NCI-H2081 treated with DMSO at 0.1 percent for 48 hours (cell line): ENCODE measurements at places on chromosomes 7 and 10.
A peak's percentile ranks its signal among the peaks of the same experiment; 100 is the strongest.

- peak; percentile 99 for DNase-seq
Observed at GRCh38 chr7:69232445-69233376, 365.6 kb upstream of the AUTS2 start.

- no peak for DNase-seq
Observed at GRCh38 chr7:23467291-23467805, 2.9 kb downstream of the IGF2BP3 start.

DNA sequence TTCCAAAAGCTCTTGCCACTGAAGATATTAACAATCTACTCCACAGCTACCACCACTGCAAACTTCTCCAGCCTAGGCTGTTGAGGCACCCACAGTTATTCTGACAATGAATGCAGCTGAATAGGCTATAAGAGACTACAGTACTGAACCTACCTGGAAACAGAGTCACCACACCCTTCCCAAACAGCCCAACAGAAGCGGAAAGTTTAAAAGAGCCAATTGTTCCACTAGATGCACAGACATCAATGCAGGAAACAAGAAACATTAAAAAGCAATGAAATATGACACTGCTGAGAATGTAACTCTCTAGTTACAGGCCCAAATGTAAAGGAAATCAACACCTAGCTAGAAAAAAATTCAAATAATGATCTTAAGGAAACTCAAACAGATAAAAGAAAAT lies 64.5 kb upstream of the PLA2G12B start:
- no peak for DNase-seq

DNA sequence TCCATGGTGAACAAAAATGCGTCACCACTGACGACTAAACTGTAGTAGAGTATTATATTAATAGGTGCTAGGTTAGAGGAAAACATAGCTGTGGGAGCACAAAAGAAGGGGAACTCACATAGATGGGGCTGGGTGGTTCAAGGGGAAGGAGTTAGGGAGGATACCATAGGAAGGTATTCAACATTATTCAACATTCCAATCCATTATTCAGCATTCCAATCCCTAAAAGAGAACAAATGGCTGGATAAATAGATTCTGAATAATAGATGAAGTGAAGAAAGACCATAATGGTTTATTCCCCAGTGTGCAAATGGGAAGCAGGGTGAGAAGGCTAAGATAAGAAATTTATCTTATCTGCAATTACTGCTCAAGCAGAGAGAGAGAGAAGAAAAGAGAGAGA lies 61.4 kb downstream of the AASS start:
- DNase-seq: no peak

- no peak for DNase-seq
Observed at GRCh38 chr10:44297963-44298362, 86.9 kb downstream of the CXCL12 start.

- peak; percentile 11 for DNase-seq
Observed at GRCh38 chr7:139455789-139456188, 27.7 kb downstream of the KLRG2 start.

DNA sequence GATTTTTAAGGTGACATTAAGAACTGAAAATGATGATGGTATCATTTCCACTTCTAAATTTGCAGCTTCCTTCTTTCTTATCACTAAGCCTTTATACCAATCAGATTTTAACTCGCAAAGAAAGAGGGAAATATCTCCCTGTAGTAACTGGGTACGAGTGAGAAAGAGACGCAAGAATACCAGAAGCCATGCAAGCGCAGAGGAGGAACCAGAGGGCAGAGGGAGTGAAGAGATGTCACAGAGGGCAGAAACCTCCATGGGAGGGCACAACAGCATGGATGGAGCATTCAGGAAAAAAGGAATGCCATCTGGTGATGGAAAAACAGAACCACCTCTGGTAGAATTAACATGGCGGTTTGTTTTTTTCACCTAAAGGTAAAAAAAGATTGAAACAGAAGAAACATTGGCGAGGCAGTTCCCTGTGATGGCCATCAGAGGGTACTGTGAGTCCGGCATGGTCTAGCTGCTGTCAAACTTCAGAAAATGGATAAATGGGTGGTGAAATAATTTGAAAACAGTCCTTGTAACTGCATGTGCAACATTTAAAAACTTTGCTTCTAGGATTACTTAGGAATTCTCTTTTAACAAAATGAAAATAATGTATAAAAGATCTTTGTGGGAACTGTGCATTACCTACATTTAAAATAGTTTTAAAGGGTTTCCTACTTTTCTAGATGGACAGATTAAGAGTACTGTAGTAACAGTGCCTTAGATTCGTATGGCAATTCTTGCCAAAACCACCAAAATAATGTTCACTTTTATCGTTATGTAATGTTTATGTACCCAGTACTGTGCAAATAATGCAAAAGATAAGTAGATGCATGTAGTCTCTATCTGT lies 91.8 kb downstream of the ARHGAP12 start:
- DNase-seq: no peak

GRCh38 chr10:24718031-24718855 lies 5.4 kb downstream of the ARHGAP21 start:
- DNase-seq: no peak

GRCh38 chr7:80941208-80941758 lies 22.4 kb upstream of the SEMA3C start:
- no peak for DNase-seq

- no peak for DNase-seq
Observed at GRCh38 chr7:148930335-148930734, 46.2 kb upstream of the EZH2 start.

GRCh38 chr7:2255145-2256139 lies 13.4 kb downstream of the NUDT1 start:
- DNase-seq: no peak

GRCh38 chr7:87648316-87648715 lies 20.1 kb downstream of the RUNDC3B start:
- DNase-seq: no peak

GRCh38 chr10:121490871-121491519 lies 107.2 kb downstream of the FGFR2 start:
- no peak for DNase-seq

DNA sequence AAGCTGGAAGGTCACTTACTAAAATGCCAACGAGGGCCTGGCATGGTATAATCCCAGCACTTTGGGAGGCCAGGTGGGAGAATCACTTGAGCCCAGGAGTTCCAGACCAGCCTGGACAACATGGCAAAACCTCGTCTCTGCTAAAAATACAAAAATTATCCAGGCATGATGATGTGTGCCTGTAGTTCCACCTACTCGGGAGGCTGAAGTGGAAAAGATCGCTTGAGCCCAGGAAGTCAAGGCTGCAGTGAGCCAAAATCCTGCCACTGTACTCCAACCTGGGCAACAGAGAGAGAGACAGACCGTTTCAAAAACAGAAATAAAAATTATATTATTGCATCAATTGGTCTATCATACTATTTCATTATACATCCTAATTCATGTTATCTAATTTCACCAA lies 18.1 kb upstream of the FAM53B start:
- DNase-seq: no peak

- no peak for DNase-seq
Observed at GRCh38 chr10:50336140-50336539, 84.8 kb upstream of the ASAH2 start.

GRCh38 chr10:16976803-16977202 lies 152.8 kb downstream of the CUBN start:
- no peak for DNase-seq

GRCh38 chr7:128391805-128392204 lies 18.0 kb downstream of the IMPDH1 start:
- DNase-seq: no peak

GRCh38 chr10:88555190-88555908 lies 27.8 kb downstream of the RNLS start:
- DNase-seq: no peak

- DNase-seq: no peak
Observed at GRCh38 chr7:33190688-33191304, 61.4 kb downstream of the BBS9 start.

DNA sequence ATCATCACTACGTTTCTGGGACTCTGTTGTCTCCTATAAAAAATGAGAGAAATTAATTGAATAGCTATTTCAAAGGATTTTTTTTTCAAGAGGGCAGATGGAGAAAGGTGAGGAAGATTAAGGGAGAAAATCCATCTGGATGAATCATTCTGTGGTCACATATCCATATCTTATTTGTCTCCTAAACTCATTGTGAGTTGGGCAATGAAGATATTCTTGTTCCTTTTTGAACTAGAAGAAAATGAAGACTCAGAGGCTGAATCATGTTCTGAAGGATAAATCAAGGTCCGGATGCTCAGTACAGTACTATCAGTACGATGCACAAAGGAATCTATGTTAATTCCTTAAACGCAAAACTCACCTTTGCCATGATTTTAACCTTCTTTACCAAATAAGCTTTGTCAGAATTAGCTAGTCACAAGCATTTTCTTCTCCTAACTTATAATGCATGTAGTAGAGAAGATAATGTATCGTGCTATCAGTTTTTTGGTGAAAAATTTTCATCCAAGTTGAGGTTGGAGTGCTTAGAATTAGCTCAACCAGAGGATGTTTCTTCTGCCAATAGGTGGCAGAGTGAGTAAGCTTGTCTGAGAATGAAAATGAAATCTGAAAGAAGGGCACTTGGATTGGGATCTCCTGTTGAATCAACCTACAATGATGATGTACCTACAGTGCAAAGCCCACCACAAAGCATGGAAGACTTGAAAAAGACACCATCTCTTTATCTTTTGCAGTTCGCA lies 446.9 kb downstream of the KIF20B start:
- no peak for DNase-seq

- no peak for DNase-seq
Observed at GRCh38 chr7:158300427-158300826, 287.2 kb downstream of the PTPRN2 start.

GRCh38 chr7:101952355-101953247 lies 135.2 kb downstream of the CUX1 start:
- no peak for DNase-seq

- DNase-seq: no peak
Observed at GRCh38 chr10:3167611-3168330, 4.8 kb downstream of the PITRM1 start.

GRCh38 chr7:132373879-132374278 lies 202.4 kb downstream of the PLXNA4 start:
- DNase-seq: no peak

DNA sequence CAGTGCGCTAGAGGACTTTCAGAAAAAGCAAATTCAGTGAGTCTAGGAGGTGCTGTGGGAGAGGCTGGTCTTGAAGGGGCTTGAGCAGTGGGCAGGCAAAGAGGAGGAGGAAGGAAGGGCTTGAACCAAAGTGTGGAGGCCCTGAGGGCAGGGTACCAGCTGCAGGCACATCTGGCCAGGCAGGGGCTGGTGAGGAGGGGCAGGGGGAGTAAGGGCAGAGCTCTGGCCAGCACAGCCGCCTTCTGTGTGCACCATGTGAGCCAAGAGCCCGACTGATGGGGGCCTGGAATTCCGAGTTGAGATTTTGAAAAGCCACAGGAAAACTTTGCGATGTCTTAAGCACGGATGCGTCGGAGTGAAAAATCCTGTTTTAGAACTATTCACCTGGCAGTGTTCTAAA lies 74.5 kb downstream of the PRPF18 start:
- DNase-seq: no peak

GRCh38 chr10:70258216-70258615 lies 25.0 kb upstream of the PPA1 start:
- no peak for DNase-seq

GRCh38 chr7:150397346-150398107 lies 18.4 kb downstream of the ZNF775 start:
- DNase-seq: no peak

GRCh38 chr10:14327527-14327926 lies 3.2 kb downstream of the FRMD4A start:
- DNase-seq: no peak

GRCh38 chr10:11921800-11922392 lies 98.7 kb downstream of the PROSER2 start:
- DNase-seq: no peak

DNA sequence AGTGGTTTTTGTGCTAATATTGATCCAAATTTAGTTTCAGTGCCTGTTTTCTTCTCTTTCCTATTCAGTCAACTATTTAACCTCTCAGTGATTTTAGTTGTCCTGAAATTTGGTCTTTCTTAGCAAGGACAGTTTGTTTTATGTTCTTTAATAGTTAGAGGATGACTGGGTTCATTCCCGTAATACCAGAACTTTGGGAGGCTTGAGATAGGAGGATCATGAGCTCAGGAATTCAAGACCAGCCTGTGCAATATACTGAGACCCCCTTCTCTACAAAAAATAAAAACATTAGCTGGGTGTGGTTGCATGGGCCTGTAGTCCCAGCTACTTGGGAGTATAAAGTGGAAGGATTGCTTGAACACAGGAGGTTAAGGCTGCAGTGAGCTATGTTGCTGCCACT lies 148.3 kb downstream of the EXOC4 start:
- no peak for DNase-seq

DNA sequence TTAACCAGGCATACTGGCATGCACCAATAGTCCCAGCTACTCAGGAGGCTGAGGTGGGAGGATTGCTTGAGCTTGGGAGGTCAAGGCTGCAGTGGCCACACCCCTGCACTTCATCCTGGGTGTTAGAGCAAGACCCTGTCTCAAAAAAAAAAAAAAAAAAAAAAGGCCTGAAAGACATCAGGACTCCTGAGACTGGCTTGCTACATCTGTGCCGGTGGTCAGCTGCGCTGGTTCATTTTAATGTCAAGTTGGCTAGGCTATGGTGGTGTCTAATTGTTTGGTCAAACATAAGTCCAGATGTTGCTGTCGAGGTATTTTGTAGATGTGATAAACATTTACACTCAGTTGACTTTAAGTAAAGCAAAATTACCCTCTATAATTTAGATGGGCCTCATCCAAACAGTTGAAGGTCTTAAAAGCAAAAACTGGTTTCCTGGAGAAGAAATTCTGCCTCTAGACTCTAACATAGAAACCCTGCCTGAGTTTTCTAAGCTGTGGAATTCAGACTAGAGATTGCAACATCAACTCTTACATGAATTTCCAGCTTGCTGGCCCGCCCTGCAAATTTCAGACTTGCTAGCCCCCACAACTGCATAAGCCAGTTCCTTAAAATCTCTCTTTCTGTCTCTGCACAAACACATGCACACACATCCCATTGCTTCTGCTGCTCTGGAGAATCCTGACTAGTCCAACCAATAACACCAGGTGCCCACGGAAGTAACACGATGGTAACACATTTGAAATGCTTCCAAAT lies 18.2 kb downstream of the MYOF start:
- DNase-seq: no peak

GRCh38 chr10:116164291-116164690 lies 108.7 kb downstream of the GFRA1 start:
- DNase-seq: no peak

DNA sequence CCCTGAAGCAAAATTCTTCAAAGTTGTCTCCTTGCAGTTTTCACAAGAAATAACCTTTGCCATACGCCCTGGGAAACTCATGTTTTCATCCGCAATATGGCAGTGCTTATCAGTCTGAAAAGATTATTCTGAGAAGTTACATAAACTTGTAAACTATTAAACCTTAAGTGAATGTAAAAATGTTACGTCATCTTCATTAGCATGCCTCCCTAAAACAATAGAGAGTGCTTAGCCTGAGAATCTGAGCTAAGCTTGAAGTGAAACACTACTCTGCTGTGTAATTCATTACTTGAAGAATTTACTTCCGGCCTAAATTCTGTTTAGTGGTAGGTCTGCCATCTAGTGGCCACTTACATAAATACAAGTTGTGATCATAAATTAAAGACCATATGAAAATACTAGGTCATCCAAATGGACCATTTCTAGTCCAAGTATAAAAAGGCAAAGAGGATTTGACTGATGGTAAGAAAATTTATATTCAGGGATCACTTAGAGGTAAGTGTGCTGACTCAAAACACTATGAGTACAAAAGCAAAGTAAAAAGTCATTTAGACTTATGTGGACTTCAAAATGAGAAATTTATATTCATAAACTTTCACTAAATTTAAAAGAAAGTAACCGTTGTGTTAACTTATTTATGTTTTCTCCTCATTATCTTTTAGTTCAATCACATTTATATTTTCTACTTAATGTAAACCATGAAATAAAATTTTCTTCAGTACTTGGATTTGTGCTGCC lies 745.1 kb upstream of the LRRTM3 start:
- DNase-seq: no peak

- no peak for DNase-seq
Observed at GRCh38 chr10:18221123-18221522, 80.9 kb downstream of the CACNB2 start.
